Stimulated activated CD8-positive, alpha-beta memory T cell treated with anti-CD3 and anti-CD28 coated beads, Interleukin-4, amount 100 ng/mL, for 1 hour (primary cell): ENCODE measurements at places on chromosomes 1 and 21.

DNA sequence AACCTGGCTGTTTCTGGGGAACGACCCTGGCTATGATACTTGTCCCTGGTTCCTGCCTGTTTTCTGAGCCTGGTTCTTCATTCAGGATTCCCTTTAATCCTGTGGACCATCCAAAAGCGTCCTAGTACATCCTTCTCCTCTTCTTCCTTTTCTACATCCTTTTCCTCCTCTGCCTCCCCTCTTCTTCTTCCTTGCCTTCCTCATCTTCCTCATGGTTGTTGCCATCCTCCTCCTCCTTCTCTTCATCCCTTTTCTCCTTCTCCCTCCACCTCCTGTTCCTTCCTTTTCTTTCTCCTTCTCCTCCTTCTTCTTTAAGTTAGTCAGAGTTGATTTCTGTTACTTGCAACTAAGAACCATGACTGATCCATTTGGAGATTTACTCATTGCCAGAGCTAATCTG is 197.8 kb downstream of the FOXD2 start:
- no peak for DNase-seq

GRCh38 chr1:240173836-240174235 is 82.2 kb downstream of the FMN2 start:
- no peak for DNase-seq

GRCh38 chr1:93061895-93062792 is 16.9 kb upstream of the MTF2 start:
- DNase-seq: no peak

- no peak for DNase-seq
Measured at GRCh38 chr1:204623894-204624361, 61.6 kb downstream of the LRRN2 start.

- no peak for DNase-seq
Measured at GRCh38 chr1:5926686-5927435, 65.4 kb downstream of the NPHP4 start.

DNA sequence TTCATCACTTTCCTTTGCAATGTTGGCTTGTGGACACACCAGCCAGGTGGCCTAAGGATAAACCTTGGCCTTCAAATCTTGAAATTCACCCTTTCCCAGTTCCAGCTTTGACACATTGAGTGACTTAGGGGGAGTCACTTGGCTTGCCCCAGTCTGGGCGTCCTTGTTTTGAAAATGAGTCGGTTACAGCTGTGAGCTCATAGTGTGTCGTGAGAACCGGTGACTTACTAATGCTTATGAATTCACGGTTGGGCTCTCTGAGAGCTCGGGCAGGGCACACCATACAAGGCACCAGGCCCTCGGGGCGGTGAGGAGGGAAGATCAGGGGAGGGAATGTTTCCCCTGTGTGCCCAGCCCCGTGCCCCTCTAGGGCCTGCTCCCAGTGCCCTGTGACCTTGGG is 126.9 kb upstream of the TMPRSS2 start:
- DNase-seq: no peak

GRCh38 chr1:93749894-93750301 is 68.3 kb upstream of the BCAR3 start:
- DNase-seq: no peak

- no peak for DNase-seq
Measured at GRCh38 chr1:243831463-243831862, 18.6 kb downstream of the AKT3 start.

DNA sequence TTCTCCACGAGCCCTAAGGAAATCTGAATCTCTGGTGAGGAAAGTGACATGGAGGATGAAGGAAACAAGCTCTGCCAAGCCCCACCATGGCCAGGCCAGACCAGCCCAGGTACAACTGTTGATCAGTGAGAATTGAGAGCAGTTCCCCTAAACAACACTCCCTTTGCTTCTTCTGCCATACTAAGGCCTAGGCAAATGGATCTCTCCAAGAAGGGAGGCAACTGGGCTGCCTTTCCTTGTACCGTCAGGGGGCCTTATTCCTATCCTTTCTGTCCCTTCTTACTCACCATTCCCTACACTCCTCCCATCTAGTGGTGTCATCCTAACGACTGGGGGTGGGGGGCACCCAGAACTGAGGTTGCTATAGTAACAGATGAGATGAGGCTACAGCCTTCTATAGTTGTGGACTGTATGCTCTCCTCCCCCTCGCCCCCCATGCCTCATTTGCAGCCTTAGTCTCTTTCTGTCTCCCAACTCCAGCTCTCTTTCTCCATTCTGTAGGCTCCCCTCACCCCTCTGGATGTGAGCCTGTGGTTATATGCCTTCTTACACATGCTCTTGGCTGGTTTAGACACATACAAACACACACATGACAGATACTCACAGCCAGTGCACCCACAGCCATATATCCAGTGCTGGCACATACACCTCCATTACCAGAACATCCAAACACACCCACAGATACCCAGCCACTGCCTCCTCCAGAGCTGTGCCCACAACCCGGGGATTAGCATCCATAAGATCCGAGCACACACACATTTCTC is 3.6 kb downstream of the PEA15 start:
- DNase-seq: no peak

DNA sequence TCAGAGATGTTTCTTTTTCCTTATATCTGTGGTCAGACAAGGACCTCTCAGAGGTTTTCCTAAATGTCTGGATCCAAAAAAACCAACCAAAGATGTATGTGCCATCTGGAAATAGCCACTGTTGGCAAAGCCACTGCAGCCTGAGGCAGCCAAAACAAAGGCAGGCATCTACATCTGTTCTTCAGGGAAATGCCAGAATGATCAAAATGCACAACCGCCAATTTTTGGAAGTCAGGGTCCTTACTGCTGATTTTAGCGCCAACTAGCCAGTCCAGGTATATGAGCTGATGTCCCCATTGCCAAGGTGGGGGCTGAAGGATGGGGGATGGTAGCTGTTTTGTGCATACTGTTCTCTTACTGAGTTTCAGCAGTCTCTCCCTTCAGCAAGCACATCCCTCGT is 45.9 kb downstream of the SYT14 start:
- DNase-seq: no peak

DNA sequence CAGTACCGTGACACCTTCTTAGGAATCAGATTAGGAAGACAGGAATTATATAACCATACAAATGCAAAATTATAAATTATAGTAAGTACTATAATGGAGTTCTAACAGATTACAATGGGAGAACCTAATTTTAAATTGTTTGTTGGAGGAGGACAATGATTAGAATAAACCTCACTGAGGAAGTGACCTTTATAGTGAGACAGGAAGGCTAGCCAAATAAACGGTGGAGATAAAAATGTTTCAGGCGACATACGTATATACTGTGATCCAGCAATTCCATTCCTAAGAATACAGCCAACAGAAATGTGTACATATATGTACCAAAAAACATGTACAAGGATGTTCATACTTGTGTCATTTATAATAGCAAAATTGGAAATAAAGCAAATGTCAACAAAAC is 15.2 kb downstream of the SYNJ1 start:
- no peak for DNase-seq

- DNase-seq: no peak
Measured at GRCh38 chr1:116287341-116288200, 85.5 kb upstream of the ATP1A1 start.

DNA sequence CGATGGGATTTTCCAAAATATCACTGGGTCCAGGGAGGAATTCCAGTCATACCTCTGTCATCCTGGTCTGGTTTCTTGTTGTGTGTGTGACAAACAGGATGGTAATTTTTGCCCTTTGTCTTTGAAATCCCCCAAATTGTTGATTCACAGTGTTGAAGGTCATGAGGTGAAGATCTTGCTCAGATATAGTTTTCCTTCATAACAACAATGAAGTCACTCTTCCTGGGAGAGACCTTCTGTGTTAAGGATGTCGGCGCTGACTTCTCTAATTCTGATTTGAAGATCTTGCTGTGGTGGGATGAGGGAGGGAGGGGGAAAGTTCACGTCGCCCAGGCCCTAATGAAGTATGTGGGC is 32.2 kb upstream of the MPZL1 start:
- DNase-seq: no peak

DNA sequence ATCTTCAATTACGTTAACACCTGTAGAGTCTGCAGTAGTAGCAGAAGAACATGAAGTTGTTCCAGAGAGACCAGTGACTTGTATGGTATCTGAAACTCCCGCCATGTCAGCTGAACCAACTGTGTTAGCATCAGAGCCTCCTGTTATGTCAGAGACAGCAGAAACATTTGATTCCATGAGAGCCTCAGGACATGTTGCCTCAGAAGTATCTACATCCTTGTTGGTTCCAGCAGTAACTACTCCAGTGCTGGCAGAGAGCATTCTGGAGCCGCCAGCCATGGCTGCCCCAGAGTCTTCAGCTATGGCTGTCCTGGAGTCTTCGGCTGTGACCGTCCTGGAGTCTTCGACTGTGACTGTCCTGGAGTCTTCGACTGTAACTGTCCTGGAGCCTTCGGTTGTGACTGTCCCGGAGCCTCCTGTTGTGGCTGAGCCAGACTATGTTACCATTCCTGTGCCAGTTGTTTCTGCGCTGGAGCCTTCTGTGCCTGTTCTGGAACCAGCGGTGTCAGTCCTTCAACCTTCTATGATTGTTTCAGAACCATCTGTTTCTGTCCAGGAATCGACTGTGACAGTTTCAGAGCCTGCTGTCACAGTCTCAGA is 10.3 kb downstream of the SON start:
- no peak for DNase-seq

- no peak for DNase-seq
Measured at GRCh38 chr1:33960188-33960895, 96.5 kb downstream of the HMGB4 start.

GRCh38 chr1:113073479-113073950 is 517 bp downstream of the LRIG2 start:
- no peak for DNase-seq

- DNase-seq: no peak
Measured at GRCh38 chr1:8525216-8525557, 207.3 kb downstream of the SLC45A1 start.

GRCh38 chr1:94863297-94863911 is 43.2 kb downstream of the SLC44A3 start:
- DNase-seq: no peak

GRCh38 chr1:219666242-219666641 is 53.3 kb upstream of the ZC3H11B start:
- DNase-seq: no peak

- no peak for DNase-seq
Measured at GRCh38 chr1:42753070-42753469, 13.0 kb upstream of the CLDN19 start.

DNA sequence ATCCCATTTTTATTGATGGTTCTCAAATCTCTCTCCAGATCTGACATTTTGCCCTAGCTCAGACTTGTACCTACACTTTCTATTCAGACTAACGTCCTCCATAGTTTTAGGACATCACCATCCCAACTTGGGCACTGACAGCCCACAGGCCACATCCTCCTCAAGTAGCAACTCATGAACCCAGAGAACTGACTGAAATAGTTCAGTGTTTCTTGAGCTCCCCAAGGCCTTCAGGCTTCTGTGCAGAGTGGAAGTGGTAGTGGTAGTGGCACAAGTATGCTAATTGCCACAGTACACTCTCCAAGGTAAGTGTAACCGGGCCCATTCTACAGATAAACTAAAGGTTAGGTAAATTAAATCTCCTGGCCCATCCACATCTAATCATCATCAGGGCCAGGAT is 112.6 kb downstream of the SLC45A1 start:
- no peak for DNase-seq

- DNase-seq: no peak
Measured at GRCh38 chr1:33441088-33441745, 10.3 kb upstream of the PHC2 start.
